ENCODE measurements at places on chromosomes 5 and 9.

- DNase-seq: no peak
Observed at GRCh38 chr9:109802491-109802890, 22.5 kb downstream of the PALM2AKAP2 start.

DNA sequence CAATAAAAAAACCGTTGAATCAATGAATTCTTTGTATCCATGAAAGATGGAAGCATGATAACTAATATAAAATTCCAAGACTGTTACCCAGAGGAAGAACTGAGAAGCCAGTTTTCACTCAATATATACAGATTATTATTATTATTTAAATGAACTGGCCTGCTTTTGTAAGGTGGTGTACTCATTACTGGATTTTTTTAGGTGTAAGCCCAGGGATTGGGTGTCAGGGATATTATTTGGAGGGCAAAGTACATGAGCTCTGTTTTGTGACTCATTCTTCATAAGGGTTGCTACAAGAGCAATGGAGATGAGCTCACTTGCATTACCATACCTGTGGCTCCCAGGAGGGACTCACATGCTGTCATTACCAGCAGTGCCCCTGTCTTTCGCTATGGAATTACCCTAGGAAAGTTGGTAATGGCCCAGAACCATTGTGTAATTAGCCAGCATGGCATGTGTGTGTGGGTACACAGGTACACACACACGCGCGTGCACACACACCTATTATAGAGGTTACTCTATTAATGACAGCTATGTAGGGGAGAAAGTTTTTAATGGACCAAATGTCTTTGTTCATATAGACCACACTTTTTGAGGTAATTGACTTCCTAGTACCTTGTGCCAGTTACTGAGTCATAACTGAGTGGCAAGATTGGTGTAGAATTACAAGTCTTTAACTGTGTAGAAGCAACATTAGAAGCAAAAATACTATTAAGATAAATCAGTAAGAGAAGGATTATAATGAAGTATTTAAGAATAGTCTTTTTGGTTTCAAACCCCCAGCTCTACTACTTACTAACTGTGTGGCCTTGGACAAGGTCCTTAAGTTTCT lies 143.4 kb downstream of the GDNF start:
- DNase-seq: no peak

- DNase-seq: peak; percentile 22
Observed at GRCh38 chr9:101387871-101388506, 3.2 kb upstream of the BAAT start.

DNA sequence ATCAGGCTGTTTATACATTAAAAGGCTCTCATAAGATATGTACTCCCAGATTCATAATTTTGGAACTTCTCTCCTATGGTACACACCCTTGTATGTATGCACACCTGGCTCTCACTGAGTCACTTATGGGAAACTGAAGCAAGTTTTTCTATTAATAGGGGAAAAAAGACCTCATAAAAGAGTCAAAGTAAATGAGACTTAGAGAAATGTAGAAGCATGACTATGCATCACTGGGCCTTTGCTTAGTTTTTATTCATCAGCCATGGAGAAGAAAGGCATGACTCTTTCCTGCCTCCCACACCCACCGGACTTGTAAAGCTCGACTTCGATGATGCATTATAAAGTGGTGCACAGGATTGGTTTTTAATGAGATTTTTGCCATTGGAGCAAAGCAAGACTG lies 28.2 kb downstream of the MTAP start:
- DNase-seq: no peak

- DNase-seq: no peak
Observed at GRCh38 chr5:3657364-3658022, 61.9 kb downstream of the IRX1 start.

All from muscle of leg (tissue), 16 donors.